ENCODE measurements at places on chromosomes 12 and 14. TPM values are rescaled to one million over a fixed set of nuclear protein-coding genes. Genes with fewer than 3 reads are reported as not detected.

Gene PPP1R1A
- total RNA-seq: not detected

Gene GLI1
- total RNA-seq: not detected

Gene KRT78
- total RNA-seq: not detected

Gene FGD4
- 42.9 TPM for total RNA-seq

Gene NRXN3
- 0.16 TPM for total RNA-seq

Gene CLEC4E
- total RNA-seq: not detected

Gene ABCC9
- total RNA-seq: under 0.01 TPM

Gene ASCL1
- not detected for total RNA-seq

Gene NXPH4
- total RNA-seq: not detected

Gene FOS
- 116 TPM for total RNA-seq

Gene FAIM2
- total RNA-seq: not detected

Gene VWF
- total RNA-seq: 1,726 TPM

Gene APOLD1
- total RNA-seq: 22.0 TPM

Gene FAM181A
- not detected for total RNA-seq

Gene ZNF385A
- 0.81 TPM for total RNA-seq

Gene WSCD2
- not detected for total RNA-seq

Gene ARL6IP4
- total RNA-seq: 210 TPM

Gene ANO4
- total RNA-seq: 0.16 TPM

Gene KLHDC1
- 2.8 TPM for total RNA-seq

Data from bladder microvascular endothelial cell (primary cell).